ENCODE measurements at places on chromosomes 6 and 20.

DNA sequence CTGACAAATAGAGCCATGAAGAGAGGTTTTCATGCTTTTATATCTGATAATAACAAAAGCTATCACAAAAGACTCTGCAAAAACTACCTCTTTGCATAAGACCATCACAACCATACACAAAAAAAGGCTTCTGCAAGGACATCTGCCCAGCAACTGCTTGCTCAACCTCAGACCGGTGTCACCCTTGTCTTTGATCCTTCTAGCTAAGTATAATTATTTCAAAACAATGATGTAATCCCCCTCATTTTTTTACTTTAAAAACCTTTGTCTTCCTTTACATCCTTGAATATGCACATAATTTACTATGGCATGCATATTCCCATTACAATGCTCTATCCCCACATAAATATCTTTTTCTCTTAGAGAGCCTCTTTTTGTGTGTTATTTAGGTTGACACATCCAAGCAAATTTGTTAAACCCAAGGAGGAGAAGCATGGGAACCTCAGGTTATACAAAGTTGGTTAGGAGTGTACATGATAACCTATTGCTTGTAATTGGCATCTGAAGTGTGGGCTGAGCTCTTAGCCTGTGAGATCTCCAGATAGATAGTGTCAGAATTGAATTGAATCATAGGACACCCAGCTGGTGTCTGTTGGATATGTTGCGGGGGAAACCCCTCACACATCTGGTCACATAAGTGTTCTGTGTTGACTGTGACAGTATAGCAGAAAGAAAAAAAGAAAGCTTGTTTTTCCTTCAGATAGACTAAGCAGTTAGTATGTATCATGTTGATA is 20.7 kb upstream of the CGA start:
- no peak for DNase-seq

DNA sequence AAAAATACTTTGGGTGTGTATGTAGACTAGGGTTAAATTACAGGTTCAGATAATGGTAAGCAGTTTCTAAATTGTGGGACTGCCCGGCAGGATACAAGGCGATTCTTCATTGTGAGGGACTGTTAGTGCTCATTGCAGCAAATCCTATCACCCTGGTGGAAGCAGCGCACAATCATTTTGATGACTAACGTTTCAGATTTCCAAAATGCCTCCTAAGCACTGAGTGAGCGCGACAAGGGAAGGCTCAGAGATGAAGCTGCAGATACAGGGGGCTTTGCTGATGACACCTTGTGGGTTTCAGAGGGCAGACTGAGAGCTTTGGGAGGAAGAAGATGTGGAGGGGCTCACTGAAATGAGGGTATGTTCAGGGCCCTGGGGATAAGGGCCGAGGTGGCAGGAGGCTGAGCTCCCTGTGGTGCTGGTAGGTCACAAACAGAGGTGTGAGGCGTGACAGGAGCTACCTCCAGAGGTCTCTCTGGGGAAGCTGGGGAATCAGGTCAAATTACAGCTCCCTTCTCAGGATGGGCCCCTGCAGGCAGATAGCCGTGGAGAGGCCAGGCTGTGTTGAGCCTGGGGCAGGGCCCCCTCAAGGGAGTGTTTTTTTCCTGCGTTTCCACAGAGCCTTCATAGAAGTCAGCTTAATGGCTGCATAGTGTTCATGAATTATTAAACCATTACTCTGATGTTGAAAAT is 84.5 kb upstream of the FYN start:
- no peak for DNase-seq

GRCh38 chr6:23179994-23180393 is 610.6 kb downstream of the HDGFL1 start:
- no peak for DNase-seq

GRCh38 chr20:5705827-5706226 is 44.4 kb upstream of the SHLD1 start:
- no peak for DNase-seq

DNA sequence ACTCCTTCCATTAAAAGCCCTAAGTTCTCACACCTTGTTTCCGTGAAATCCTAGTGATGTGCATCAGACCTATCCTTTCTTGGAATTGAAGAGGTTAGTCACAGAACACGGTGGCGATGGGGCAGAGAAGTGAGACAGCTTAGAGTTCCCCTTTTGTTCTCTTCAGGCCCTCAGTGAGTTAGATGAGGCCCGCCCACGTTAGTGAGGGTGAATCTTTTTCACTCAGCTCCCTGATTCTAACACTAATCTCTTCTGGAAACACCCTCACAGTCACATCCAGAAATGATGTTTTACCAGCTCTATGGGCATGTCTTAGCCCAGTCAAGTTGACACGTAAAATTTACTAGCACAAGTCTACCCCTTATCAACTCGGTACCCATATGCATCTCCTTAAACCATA is 172.7 kb upstream of the NOX3 start:
- no peak for DNase-seq

GRCh38 chr20:3727401-3728021 is 5.0 kb upstream of the HSPA12B start:
- no peak for DNase-seq

DNA sequence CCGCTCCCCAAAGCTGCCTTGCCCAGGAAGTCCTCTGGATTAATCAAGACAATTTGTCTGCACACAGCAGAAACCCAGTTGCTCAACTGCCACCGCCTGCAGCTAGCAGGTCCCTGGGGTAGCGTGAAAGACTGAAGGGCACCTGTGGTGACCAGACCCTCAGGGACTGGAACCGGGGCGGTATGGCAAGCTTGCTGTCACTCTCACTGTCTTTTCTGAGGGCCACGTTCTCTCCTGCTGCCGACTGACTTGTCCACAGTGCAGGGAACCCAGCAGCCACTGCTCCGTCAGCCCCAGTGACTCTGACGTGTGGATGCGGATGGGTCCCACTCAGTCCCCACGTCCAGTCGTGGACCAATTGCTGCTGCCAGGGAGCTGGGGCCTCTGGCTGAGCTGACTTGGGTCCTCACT is 72.8 kb upstream of the PMEPA1 start:
- DNase-seq = no peak

DNA sequence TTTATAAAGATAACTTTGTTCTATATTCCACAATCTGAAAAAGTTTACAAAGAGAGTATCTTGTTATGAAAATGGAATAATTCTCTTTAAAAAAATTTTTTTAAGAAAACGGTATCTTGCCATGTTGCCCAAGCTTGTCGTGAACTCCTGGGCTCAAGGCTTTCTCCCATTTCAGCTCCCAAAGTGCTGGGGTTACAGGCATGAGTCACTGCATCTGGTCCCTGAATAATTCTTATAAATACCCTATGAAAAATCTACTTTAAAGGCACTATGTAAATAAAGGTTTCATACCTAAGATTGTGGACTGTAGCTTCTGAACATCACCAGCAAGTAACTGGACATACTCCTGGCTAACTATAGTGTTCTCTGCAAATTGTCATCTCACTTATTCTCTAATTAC is 60.3 kb downstream of the SAMD3 start:
- no peak for DNase-seq

- peak; percentile 51 for DNase-seq
Observed at GRCh38 chr6:142313284-142313683, 11.5 kb downstream of the ADGRG6 start.

- DNase-seq = no peak
Observed at GRCh38 chr6:148304976-148305375, 37.7 kb upstream of the SASH1 start.

DNA sequence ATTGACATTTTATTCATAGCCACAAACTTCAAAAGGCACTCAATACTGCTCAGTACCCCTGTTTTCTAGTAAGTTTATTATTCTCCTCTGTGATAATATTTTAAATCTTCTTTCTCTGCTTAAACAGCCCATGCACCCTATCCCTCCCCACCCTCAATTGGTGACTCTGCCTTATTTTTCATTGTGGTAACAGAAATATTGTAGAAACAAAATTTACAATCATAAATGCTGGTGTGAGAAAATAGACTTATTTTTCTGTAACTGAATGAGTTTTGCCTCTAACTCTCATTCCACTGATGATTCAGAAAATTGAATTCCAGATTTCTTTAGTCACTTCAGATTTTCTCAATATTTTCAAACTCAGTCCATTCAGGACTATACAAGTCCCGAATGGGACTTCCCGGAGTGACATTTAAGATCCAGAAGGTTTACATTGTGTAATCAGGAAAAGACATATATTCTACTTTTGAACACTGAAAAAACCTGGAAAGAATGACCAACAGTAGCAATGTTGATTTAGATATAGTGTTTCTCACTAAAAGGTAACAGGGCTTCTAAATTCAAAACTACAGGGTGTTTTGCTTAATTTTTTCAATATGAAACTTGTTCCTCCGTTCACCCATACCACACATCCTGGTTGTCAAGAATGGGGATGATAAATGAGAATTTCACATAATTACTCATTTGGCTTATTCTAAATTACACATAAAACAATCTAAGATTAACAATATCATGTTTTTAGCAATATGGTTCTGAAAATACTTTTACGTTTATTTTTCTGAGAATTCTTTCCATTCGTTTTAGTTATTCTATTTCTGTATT is 34.8 kb upstream of the UST start:
- no peak for DNase-seq

DNA sequence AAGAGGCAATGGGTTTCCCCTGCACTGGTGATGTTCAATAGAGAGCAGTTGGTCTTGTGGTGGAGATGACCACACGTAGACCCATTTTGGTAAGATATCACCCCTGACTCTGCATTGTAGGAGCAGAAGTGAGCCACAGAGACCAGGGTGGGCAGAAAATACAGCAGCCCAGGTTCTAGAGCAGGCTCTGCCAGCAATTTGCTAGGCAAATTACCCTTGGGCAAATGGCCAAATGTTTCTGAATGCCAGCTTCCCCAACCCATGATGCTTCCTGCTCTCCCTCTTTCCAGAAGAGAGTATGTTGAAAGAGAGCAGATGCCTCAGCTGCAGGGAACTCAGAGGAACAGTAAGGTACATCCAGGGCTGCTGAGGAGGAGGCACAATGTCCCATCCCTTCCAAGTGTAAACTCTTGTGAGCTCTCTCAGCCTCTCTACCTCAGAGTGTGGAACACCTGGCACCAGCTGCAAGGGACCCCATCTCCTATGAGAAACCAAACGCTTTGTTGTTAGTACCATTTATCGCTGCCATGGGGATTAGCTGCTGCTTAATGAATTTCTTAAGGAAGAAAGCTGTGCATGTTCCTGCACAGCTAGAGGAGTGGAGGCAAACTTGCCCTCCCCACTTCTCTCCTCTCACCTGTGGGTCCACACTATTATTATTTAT is 317.5 kb upstream of the MOCS1 start:
- DNase-seq = no peak

DNA sequence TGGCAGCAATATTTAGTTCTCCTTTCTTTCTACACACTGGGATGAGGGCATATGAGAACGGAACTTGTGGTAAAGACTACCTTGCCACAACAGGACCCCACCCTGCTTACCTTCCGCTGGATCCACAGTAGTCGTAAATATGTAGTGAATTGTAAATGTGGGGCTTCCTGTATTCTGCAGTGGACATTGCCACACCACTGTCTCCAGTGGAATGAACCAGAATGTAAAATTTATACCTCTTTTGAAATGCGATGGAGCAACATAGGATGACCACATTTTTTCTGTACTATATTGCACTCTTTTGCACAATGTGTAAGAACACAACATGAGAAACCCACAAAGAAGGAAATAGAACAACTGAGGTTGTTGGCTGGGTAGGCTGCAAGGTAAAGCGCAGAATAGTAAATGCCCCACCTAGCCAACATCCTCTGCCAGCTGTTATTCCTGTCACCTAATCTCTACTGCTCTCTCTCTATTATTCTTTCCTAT is 16.1 kb upstream of the RIPOR2 start:
- no peak for DNase-seq

- peak; percentile 55 for DNase-seq
Observed at GRCh38 chr20:23049201-23050075, at the start of gene THBD. Gene THBD (minus strand): TSS chr20:23049672. CDS start chr20:23049504, 168 bp downstream.

DNA sequence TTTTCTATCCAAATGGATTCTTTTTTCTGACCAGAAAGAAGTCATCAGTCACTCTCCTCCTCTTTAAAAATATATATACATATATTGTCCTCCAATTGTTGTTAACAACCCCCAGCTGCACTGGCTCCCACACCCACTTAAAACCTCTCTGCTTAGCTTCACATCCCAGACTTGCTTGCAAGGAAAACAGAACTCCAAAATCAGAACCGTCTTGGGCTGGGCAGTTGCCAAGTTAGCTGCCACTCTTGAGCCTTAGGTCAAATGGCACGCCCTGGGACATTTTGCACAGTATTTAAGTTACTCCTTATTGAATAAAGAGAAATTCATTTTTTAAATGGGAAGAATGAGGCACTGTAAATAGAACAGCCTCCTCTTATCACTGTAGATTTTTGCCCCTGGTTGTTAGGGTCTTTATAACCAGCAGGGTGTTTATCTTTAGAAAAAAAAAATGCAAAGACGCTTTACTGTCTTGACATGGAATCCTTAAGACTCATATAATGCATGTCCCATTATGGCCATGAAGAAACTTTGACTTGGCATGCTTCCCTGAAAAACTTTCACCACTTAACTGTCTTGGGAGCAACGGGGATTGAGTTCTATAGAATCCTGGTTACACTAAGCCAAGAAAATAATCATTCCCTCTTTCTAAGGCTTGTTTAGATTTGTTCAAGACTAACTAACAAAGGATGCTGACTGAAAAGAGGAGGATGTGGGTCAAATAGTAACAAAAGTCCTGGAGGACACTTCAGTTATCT is 204.5 kb downstream of the ISM1 start:
- DNase-seq = no peak

DNA sequence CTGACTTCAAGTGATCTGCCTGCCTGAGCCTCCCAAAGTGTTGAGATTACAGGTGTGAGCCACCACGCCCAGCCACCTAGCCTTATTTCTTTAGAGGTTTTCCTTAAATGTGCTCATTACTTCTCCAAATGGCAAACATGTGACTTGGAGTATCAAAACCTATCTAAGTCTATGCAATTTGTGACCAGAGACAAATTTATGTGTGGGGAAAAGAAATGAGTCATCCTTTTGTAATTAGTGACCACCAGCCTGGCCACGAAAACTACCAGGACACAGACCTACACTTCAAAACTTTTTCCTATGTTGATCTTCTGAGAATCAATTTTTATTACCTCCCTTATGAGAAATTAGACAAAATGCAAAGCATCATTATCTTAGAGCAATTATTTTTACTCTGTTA is 64.6 kb upstream of the OGFRL1 start:
- no peak for DNase-seq

DNA sequence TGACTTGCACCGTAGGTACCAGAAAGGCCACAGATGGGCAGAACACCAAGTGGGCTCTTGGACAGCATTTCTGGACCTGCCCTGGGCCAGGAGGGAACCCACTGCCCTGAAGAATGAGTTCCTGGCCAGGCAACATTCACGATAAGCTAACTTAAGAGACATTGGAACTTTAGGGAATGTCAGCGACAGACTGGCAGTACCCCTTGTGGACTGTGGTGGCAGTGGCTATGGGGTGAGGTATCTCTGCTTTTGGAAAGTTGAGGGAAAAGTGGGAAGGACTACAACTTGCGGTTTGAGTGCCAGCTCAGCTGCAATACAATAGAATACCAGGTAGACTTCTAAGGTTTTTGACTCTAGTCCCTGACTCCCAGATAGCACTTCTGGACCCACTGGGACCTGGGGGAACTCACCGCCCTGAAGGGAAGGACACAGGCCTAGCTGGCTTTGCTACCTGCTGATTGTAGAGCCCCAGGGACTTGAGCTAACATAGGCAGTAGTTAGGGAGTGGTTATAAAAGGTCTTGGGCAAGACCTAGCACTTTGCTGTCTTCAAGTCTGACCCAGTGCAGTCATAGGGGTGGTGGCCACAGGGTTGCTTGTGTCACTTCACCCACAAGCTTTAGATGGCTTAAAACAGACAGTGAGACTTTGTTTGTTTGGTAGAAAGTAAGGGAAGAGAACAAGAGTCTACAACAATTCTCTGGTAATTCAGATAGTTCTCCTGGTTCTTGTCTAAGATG is 617.6 kb downstream of the COL12A1 start:
- DNase-seq = no peak

- no peak for DNase-seq
Observed at GRCh38 chr6:155297669-155298068, 16.6 kb downstream of the TFB1M start.

All from cardiac muscle cell (in vitro differentiated cells and primary cell).